ENCODE measurements at places on chromosomes 5 and 9. TPM values are rescaled to one million over a fixed set of nuclear protein-coding genes. Genes with fewer than 3 reads are reported as not detected.

The FBP2 gene
- not detected for total RNA-seq

DNA sequence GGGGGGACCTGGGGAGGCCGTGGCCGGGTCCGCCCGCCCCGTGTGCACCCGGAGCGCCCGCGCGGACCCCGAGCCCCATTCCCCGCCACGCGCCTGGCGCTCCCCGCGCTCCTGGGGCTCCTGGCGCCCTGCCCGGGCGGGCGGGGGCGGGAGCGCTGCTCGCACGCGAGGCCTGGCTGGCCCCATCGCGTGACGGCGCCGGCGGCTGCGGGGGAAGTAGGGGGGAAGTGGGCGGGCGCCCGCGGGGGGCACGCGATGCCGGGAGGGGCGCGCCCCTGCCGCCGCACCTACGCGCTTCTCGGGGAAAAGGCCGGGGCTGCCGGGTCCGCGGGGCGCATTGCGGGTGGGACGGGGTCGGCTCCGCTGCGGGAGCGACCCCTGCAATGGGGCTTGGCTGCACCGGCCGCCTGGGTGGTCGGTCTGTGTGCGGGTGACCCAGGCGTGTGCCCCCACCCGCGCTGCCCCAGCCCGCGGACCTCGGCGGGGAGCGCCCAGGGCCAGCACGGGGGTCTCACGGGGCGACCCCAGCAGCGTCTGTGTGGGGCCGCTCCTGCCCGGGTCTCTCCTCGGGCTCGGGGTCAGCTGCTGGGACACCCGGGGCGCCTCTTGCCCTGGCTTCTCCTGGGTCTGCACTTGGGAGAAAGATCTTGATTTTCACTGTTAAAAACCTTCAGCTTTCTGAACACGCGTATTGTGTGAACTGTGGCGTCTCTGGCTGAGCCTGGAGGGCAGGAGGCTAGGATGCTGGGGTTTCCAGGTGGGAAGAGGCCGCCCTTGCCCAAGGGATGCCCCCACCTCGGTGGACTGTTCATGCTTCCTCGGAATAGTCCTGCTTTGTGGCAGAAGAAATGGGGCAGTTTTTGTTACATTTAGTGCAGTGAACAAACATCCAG lies 52.4 kb downstream of the AHRR start:
- peak; percentile 48 for DNase-seq

GRCh38 chr5:54403885-54404416 lies 51.5 kb upstream of the HSPB3 start:
- DNase-seq = no peak

DNA sequence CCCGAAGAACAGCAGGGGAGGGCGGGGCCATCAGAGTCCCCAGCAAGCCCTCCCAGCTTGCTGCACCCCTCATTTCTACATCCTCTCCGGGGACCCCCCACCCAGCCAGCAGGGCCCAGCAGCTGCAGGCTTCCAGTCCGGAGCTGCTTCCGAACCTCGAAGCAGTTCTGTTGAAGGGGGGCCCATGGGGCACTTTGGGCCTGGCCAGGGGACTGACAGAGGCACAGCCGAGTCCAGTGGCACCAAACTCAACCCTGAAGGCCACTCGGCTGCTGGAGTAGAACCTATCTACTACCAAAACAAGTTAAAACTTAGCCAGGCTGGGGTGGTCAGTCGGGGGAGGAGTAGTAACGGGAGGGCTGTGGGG lies 8.1 kb upstream of the CCDC187 start:
- DNase-seq = no peak

The GPR151 gene
- total RNA-seq = not detected

GRCh38 chr9:122406070-122406890 lies 35.5 kb downstream of the PTGS1 start:
- no peak for DNase-seq

DNA sequence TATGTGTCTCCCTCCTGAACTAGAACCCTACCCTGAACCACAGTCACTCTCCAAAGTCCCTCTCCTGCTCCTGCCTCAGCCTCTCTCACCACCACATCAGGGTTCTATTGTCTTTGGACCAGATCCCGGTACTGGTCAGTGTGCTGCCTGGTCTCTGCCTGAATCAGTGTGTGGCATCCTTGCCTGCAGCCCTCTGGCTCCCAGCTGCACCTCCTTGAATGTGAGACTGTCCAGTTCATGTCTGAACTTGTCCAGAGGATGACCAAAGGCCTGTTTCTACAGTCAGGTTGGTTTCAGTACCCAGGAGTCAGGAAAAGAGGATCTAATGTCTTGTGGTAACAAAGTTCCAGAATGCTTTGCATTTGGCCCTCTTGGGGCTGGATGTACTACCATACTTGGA lies 76.8 kb upstream of the RANBP3L start:
- no peak for DNase-seq

The C9 gene
- total RNA-seq = not detected

The PKD2L2 gene
- total RNA-seq = not detected

Data from CD4-positive, alpha-beta memory T cell (primary cell).